Caki2 (cell line): ENCODE measurements at places on chromosomes 16 and 17. TPM values are rescaled to one million over a fixed set of nuclear protein-coding genes. Genes with fewer than 3 reads are reported as not detected.

DNA sequence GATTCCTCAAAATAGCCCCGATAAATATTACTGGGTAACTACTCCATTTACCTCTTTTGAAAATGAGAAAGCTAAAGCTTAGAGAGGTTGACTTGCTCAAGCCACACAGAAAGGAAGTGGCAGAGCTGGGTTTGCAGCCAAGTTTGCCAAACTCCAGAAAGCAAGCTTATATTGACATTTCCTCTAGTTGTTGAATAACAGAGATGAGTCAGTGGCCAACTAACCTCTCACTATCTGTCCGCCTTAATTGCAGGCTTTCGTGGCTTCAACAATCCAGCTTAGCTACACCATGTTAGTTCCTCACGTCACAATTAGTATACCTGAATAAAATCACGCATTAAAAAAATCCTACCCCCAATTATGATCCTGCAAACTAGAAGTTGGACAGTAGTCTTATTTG lies 151.7 kb downstream of the CNTNAP4 start:
- peak; percentile 53 for DNase-seq

DNA sequence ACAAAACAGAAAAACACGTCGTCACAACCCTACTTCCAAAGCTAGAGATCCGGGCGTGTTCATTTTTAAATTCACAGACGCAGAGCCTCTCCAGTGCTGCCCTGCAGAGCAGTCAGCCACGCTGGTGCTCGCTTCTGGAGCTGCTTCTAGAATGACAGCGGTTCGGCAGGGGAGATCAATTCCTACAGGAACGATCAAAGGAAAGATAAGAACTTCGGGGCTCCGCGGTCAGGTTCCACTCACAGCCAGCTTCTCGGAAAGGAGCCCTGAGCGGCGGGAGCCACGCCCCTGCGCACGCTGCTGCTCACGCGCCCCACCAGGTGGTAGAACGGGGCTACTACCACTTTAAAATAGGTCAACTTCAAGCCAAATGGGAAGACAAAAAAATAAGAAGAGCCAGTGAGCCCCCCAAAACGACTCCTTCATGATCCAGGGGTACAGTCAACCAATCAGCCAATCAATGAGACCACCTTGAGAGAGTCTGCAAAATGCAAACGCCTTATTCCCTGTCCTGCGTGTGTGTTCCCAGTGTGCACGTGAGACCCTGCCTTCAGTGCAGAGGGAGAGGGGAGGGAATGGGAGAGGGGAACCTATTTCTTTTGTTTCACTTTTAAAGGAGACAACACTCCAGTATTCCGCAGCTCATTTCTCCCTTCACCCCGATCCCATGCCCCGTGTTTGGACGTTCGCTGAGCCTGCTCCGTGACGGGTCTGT lies 209.7 kb downstream of the RBFOX3 start:
- peak; percentile 52 for DNase-seq

DNA sequence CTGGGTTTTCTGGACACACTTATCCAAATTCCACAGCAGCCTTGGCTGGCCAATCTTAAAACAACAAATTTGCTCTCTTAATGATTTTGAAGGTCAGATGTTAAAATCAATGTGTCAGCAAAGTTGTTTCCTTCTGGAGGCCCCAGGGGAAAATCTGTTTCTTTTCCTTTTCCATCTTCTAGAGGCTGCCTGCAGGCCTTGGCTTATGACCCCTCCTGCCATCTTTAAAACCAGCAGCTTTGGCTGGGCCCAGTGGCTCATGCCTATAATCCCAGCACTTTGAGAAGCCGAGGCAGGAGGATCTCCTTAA lies 3.0 kb downstream of the LGALS9 start:
- DNase-seq = no peak

DNA sequence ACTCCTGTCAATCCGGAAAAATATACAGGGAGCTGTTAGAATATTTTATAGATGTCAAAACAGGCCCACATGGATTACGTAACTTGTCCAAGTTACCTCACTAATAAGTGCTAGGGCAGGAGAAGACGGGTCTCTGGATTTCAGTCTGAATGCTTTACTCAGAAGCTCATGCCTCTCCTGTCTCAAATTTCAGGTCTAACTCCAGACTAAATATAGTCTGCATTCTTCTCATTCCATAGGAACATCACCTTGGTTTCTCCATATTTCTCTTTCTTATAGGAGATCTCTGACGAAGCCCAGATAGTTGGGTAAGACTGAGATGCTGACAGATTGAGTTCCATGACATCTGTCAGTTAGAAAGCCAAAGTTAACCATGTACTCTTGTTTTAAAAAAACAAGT lies 174.2 kb downstream of the STX8 start:
- DNase-seq = no peak

DNA sequence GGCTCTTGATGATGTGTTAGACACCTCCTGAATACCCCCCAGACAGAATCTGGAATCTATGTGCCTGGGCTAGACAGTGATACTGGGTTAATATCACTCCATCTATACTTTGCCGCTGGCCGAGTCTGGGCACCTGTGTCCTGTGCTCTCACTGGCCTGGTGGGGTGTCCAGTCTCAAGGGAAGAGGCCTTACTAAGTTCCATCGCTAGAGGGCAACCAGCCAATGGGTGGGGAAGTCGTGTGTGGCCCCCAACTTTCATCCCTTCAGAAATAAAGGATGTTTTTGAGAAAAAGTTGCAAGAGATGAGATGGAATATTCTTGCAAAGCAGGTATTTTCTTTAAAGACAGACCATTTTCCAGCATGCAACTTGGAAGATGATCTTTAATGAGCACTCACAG lies 1.6 kb upstream of the GLP2R start:
- no peak for DNase-seq

DNA sequence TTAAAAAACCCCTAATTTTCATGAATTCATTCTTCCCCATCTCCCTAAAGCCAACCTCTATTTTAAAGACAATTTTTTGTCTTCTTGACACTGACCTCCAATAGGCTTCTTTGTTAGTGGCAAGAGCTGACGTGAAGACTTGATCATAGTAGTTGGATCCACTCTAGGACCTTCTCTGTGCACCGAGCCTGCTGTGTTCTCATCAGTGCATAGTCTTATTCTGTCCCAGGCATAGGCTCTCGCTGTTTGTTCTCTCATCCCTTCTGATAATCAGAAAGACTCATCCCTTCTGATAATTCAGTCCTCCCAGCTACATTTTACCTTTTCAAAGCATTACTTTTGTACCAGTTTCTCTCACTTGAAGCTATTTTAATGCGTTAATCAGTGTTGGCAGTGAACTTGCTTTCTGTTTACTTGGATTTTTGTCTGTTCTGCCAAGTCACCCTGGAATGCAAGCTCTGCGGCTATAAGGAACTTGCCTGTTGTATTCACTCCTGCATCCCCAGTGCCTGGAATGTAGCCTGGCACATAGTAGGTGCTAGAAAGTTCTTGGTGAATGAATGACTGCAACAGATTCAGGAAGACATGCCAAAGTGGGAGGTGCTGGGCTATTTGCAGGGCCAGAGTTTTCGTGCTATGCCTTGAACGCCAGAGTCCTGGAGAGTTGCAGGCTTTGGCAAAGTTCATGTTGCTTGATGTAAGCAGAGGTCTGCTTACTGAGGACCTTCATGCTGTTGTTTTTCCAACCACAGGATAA lies 147.6 kb upstream of the MPHOSPH6 start:
- DNase-seq = no peak

Gene SPATA32
- not detected in 2 replicates for total RNA-seq

Gene KRTAP4-1
- total RNA-seq = not detected in 2 replicates
